Stimulated activated CD8-positive, alpha-beta memory T cell treated with anti-CD3 and anti-CD28 coated beads, Interleukin-7, amount 100 ng/mL, for 24 hours (primary cell): ENCODE measurements at places on chromosomes 7 and 10.

DNA sequence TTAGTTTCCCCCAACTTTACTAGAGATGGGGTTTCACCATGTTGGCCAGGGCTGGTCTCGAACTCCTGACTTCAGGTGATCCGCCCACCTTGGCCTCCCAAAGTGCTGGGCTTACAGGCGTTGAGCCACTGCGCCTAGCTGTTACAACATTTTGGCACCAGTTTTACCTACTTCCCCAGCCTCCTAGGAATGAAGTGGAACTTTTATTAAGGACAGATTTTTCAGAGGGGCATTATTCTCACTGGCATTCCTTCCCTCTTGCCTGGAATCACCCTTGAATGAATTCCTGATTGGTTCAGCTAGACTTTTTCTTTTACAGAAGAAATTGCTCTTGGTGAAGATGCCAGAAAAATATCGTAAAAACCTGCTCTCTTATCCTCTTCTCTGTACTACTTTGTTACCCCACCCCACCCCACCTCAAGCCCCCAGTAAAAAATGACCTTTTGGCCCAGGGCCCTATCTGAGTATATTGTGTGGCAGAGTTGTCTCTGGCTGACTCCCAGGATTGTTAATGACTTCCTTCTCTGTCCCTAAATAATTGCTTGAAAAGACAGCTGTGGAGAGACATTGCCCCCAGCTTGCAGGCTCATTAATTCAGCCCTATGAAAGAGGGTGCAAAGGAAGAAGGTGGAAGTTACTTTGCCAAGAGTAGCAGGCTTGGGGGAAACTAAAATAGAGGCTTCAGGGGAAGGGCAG is 189.6 kb downstream of the AUTS2 start:
- no peak for DNase-seq

- no peak for DNase-seq
Observed at GRCh38 chr10:8269976-8270375, 215.5 kb downstream of the GATA3 start.

DNA sequence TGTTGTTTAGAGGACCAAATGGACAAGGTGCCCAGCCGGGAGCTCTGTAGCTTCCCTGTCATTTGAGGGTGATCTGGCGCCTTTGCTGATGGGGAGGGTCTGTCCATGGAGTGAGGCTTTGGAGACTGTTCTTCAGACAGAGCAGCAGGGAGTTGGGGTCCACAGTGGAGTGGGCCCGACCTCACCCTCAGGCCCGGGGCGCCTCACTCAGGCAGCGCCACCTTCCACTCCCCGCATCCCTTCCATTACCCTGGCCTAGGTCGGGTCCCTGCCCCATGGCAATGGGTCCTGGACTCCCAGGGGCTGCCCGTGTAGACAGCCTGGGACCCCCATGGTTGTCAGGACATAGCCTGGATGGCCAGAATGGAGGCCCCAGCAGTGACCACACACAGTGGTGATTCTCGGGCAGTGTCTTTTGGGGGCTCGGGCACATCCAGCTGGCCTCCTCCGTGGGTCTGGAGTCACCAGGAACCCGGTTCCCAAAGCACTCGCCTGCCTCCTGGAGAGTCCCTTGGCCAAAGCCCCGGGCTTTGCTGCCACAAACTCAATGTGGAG is 38.5 kb downstream of the TCERG1L start:
- DNase-seq, result no peak

GRCh38 chr7:138864667-138865066 is 66.7 kb upstream of the ATP6V0A4 start:
- DNase-seq, result no peak

- DNase-seq, result no peak
Observed at GRCh38 chr10:121796342-121796741, 131.5 kb downstream of the ATE1 start.

DNA sequence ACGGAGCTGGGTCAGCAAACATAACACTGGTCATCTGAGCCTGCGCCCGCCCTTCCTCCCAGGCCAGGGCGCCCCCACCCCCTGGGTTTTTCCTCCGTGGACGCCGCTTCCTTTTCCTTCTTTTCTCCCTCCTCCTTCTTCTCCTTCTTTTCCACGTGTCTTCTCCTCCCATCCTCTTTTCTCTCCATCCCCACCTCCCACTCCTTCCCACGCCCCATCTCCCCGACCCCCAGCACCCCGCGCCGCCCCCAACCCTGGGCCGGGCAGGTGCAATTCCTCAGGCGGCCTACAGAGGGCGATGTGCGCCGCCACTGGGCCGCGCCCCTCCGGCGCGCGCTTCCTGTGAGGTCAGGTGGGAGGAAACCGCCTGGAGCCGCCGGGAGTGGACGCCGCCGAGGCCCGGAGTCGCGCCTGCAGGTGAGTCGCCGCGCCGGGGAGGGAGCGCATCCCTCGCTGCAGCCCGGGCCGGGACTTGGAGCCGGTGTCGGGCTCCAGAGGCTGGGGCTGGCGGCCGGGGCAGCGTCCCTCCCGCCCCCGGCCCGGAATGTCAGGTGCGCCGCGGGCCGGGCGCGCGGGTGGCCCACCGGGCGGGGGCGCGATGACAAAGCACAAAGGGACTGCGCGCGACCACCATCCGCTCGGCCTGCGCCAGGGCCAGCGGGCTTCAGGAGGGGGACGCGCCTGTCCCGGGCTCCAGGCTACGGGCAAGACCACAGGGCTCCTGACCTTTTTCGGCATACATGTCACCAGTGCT is at the start of gene FAM241B:
TSS of gene FAM241B (plus strand) at position 351 of the 754 bp plus-strand sequence. CDS start 1,497 bp downstream, outside the sequence.
- DNase-seq, result peak; percentile 44

- DNase-seq, result no peak
Observed at GRCh38 chr10:47048526-47048905, 137.3 kb downstream of the PTPN20 start.

DNA sequence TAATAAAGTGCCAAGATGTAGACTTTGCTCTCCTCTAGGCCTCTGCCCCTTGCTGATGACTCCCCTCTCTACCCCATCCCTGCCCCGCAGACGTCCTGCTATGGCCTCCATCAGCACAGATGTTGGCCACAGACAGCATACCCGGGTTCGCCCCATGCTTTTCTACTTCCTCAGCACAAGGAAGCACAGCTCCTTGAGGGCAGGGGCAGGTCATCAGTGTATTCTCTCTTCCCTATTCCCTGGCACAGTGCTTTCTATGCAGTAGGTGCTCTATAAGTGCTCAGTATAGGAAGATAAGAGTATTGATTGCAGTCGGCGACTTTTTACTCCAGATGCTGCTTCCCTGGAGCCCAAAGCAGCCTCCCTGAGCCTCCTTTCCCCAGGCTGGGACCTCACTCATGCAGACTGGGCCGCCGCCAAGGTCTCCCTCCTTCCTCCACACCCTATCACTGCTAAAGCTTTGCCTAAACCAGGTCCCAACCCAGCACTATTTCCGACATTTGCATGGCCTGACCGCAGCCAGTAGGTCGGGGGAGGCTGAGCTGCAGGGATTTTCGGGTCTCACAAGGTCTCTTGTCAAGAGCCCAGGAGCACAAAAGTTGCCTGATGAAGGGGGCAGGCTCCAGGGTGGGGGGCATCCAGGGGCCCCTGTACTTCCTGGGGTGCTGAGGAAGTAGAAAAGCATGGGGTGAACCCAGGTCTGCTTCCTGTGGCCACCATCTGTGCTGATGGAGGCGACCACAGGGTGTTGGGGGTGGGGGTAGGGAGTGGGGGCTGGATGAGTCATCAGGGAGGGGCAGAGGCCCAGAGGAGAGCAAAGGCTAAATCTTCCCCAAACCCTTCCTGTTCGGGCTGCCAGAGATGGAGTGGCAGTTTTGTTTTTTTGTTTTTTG is 8.0 kb downstream of the CALHM3 start:
- DNase-seq, result peak; percentile 38

GRCh38 chr10:130232166-130233034 is 96.2 kb downstream of the GLRX3 start:
- DNase-seq, result no peak

GRCh38 chr10:12783293-12783692 is 218.2 kb downstream of the CCDC3 start:
- DNase-seq, result no peak

GRCh38 chr7:55044791-55045190 is 26.0 kb downstream of the EGFR start:
- DNase-seq, result no peak

- no peak for DNase-seq
Observed at GRCh38 chr7:36283711-36284130, 105.9 kb upstream of the ANLN start.

DNA sequence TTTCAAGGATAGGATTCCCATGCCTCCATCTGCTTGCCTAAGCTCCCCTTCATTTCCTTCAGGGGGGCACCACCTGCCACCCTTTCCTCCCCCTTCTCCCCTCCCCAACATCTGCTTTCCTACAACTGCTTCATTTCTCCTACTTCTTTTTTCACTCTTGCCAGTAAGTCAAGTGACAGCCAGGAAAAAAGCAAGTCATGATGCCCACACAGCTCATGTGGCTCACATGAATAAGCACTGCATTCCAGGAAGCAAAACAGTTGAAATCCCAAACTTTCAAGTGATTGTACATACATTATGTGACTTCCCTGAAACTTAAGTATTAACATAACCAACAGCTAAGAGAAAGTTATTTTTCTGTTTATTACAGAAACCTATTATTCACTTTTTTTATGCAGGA is 78.6 kb downstream of the TNS3 start:
- no peak for DNase-seq

DNA sequence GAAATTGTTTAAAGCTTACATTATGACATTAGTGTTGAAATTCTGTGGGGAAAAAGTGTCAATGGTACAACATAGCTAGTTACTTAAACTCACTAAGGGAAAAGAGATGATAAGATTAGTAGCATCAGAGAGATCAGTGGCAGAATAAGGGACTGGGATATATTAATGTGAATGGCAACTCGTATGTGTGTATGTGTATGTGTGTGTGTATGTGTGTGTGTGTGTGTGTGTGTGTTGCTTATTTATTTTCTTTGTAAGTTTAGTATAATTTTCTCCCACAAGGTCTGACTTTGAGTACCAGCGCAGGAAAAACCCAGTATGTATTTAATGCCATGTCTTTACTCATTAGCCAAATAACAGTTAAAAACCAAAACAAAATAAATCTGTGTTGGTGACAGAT is 256.1 kb downstream of the ARHGAP21 start:
- no peak for DNase-seq
